Activated naive CD4-positive, alpha-beta T cell treated with anti-CD3 and anti-CD28 coated beads, Interleukin-2, amount 10 ng/mL, durations not matched to agents 7 days and 5 days (primary cell): ENCODE measurements at places on chromosomes 7 and 10.

DNA sequence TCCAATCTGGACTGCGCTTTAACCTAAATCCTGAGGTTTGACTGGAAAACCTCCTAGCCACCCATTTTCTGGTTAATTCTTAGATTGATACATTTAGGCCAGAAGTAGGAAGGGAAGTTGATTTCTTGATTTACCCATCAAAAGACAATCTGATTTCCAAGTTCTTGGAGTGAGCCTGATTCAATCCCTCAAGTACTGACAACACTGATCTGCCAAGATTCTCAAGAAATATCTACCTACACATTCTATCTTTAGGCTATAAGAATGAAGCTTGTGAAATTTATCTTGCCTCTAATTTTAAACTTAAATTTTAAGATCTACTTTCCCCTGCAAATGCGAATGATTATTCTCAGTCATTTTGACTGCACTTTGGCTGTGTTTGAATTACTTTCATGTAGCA, 5.9 kb downstream of the TAS2R16 start:
- no peak overlapping the region for H3K4me3 ChIP-seq
- no peak for DNase-seq
- H3K27ac ChIP-seq, result no peak overlapping the region
- H3K27me3 ChIP-seq, result no peaks in the 10 kb centered on the region

- no peaks in the 10 kb centered on the region for H3K36me3 ChIP-seq
- no peak for DNase-seq
- H3K27ac ChIP-seq, result no peak overlapping the region
- H3K27me3 ChIP-seq, result peaks cover 73% of the 10 kb centered on the region
These were observed 23.0 kb upstream of the GRID1 start for GRCh38 chr10:86389441-86390193.

GRCh38 chr10:123577921-123578461, 88.2 kb upstream of the GPR26 start:
- no peak for DNase-seq
- H3K36me3 ChIP-seq, result no peaks in the 10 kb centered on the region
- H3K27me3 ChIP-seq, result peaks cover 36% of the 10 kb centered on the region
- no peaks in the 10 kb centered on the region for H3K4me1 ChIP-seq
- no peak overlapping the region for H3K4me3 ChIP-seq

GRCh38 chr7:150388709-150389531, 9.8 kb downstream of the ZNF775 start:
- no peak overlapping the region for H3K27ac ChIP-seq
- peaks cover 5% of the 10 kb centered on the region for H3K36me3 ChIP-seq
- no peak overlapping the region for H3K4me3 ChIP-seq
- no peak for DNase-seq
- no peaks in the 10 kb centered on the region for H3K27me3 ChIP-seq

DNA sequence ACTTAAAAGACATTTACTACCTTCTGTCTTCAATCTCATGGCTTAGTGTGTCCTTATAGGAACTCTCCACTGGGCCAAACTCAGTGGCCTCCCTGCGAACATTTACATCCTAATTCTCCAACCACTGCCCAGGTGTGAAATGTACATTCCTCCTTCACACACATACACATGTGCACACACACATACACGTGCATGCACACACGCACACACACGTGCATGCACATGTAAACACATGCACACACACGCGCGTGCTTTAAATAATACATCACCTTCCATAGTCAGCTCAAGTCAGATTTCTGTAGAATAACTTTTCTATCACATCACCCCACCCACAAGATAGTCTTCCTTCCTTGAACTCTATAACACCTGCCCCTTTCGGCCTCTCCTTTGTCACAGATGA, 216.5 kb downstream of the TMEM178B start:
- no peak for DNase-seq
- H3K4me3 ChIP-seq, result no peak overlapping the region
- H3K27ac ChIP-seq, result no peak overlapping the region
- peaks cover 12% of the 10 kb centered on the region for H3K27me3 ChIP-seq
